ENCODE measurements at places on chromosomes 3 and 15.

GRCh38 chr3:132616780-132617179 is 19.7 kb downstream of the ACKR4 start:
- DNase-seq = no peak

GRCh38 chr3:169134194-169134593 is 529.3 kb downstream of the MECOM start:
- DNase-seq = no peak

DNA sequence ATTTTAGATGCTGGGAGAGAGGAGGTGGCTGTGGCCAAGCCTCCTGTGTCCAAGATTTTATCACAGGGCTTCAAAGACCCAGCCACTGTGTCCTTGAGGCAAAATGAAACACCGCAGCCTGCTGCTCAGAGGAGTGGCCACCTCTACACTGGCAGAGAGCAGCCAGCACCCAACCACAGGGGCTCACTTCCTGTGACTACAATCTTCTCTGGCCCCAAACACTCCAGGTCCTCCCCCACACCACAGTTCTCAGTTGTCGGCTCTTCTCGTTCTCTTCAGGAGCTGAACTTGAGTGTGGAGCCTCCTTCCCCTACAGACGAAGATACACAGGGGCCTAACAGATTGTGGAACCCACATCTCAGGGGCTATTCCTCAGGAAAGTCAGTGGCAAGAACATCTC is 45.6 kb downstream of the CDAN1 start:
- no peak for DNase-seq

- DNase-seq = no peak
These were observed 14.9 kb upstream of the CSRNP1 start for GRCh38 chr3:39168156-39168780.

All from HAP-1 (cell line).